IPS DF 19.7 (cell line): ENCODE measurements at places on chromosomes 3 and 15.

DNA sequence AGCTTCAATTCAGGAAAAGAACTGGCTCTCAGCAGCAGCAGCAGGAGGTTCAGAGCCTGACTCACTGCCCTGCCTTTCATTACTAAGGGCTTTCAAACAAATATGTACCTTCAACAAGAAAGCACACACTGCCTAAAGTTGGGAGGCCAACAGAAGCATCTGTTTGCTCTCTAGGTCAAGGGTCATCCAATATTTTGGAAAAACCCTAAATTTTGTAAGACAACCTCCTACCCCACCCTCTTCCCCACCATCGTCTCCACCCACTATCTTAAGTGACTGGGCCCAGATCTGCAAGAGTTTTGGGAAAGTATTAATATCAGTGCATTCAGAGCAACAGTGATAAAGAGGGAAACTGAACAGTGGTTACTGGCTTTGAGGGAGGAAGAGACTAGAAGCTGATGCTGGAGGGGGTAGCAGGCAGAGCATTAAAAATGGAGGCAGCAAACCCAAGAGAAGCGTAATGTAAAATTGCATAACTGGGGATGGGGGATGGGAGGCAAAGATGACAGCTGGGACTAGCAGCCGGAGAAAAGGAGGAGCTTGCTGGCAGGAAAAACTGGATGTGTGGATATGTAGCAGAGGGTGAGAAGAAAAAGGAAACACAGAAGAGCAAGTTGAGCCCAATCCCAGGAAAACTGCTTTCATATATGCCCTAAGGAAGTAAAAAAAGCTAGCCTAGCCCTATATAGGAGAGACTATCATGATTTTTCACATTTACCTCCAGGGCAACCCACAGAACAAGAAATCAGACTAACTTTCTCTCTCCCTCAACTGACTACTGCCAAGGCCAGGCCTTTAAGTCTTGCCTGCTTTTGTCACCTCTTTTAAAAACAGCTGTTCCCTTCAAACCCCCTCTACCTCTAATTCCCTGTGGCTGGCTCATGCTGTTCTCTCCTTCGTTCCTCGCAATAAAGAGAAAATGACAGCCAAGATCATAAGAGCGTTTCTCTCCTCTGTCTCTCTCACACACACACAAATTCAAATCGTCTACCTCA lies 31.4 kb downstream of the NPTN start:
- no peak for DNase-seq

GRCh38 chr3:141411251-141411771 lies 43.0 kb downstream of the ZBTB38 start:
- no peak for DNase-seq

GRCh38 chr15:60385620-60386552 lies 11.9 kb downstream of the ANXA2 start:
- no peak for DNase-seq

DNA sequence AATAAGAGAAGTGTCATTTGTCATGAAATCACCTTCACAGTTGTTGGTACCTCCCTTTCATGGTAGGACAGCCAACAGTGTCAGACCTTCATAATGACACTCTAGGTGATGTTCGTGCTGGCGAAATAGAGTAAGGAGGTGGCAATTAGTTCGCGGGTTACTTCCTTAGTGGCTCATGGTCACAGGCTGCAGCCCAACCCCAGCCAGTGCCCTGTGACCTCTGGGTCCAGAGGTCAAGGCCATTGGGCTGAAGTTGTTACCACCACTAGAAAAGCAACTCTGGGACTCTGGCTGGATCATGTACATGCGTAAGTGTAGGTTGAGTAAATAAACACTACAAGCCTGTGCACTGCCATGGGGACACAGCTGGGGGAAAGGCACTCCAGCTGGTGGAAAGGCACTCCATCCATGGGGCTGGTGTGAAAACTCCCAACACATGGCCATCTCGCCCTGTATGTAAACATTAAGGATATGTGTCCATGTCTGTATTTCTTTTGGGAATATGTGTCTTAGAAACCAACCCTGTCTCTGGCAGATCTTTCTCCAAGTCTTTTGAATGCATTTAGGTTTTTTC lies 106.7 kb downstream of the RYK start:
- no peak for DNase-seq

GRCh38 chr3:34352778-34353331 lies 554.4 kb downstream of the PDCD6IP start:
- no peak for DNase-seq

GRCh38 chr15:74997141-74997540 lies 1.8 kb downstream of the SCAMP5 start:
- no peak for DNase-seq

- no peak for DNase-seq
These were observed 590.3 kb upstream of the SGO1 start for GRCh38 chr3:20776286-20776685.

GRCh38 chr3:177527182-177527581 lies 329.9 kb upstream of the TBL1XR1 start:
- DNase-seq: no peak

DNA sequence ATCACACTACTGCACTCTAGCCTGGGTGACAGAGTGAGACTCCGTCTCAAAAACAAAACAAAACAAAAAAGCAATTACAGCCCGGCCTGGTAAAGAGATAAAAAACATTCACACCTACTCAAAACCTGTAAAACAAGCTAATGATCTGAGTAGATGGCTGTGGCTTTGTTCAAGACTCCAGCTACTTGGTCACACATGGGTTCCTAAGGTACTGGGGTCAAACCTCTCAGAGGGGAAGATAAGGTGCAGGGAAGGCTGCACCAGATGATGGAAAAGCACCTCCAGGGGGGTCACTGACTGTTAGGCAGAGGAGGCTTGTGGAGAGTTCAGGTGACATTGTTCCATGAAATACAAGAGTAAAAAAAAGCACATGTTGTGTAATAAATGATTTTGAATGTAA lies 450.2 kb upstream of the WNT5A start:
- DNase-seq: no peak

- DNase-seq: no peak
These were observed 32.5 kb downstream of the FNDC3B start for GRCh38 chr3:172071780-172072330.

GRCh38 chr15:100642950-100643338 lies 40.6 kb downstream of the ASB7 start:
- no peak for DNase-seq

GRCh38 chr3:112351036-112351435 lies 18.1 kb downstream of the CD200 start:
- no peak for DNase-seq

GRCh38 chr3:105811518-105812193 lies 57.2 kb downstream of the CBLB start:
- DNase-seq: no peak

GRCh38 chr15:91072161-91072560 lies 27.9 kb upstream of the SV2B start:
- no peak for DNase-seq

DNA sequence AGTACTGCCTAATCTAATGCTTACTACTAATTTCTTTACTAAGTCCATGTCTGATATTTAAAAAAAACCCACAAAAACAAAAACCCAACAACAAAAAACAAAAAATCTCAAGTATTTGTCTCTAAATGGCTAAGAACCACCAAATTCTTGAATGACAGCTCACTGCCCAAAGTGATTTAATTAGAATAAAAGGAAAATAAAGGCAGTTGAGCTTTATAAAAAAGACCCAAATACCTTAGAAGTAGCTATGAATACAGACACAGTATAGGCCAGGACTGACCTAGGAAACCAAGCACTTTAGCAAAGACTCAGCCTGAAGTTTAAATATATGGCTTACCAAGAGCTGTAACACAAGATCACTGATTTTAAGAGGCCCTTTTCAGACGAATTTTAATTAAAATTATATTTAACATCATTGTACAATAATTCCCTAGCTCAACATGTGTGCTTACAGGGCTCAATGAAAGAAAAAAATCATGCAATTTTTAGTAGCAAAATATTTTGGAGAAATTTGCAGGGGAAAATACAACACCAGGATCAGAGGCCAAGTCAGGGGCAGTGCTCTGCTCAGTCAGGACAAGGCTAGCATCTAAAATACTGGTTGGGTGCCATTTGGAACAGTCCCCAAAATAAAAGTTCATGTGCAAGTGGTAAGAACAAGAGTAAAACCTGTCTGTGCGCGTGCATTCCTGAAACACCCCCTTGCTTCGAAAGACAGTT lies 24.8 kb downstream of the UQCC5 start:
- no peak for DNase-seq

DNA sequence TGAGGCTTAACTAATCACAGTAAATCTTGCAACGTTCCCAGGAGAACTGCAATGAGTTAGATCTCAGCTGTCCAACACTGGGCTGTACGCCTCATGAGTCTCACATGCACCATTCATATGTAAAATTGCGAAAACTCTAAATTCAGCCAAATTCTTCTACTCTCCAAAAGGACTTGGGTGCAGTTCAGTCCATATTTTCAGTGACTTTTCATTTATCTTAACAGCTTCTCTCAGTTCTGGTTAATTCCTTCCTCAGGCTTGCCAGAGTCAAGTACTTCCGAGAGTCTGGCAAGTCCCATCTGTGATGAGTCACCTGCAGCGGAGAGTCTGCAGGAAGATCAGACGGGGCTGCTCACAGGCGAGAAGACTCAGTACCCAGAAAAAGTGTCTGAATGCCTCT lies 11.5 kb downstream of the CCDC80 start:
- no peak for DNase-seq

GRCh38 chr15:48945386-48945785 lies 18.3 kb downstream of the SHC4 start:
- no peak for DNase-seq

GRCh38 chr3:81871358-81872155 lies 110.1 kb upstream of the GBE1 start:
- DNase-seq: no peak

- DNase-seq: no peak
These were observed 21.2 kb downstream of the ATP11B start for GRCh38 chr3:182814419-182815062.

- DNase-seq: no peak
These were observed 36.2 kb downstream of the CHST2 start for GRCh38 chr3:143155756-143156155.

DNA sequence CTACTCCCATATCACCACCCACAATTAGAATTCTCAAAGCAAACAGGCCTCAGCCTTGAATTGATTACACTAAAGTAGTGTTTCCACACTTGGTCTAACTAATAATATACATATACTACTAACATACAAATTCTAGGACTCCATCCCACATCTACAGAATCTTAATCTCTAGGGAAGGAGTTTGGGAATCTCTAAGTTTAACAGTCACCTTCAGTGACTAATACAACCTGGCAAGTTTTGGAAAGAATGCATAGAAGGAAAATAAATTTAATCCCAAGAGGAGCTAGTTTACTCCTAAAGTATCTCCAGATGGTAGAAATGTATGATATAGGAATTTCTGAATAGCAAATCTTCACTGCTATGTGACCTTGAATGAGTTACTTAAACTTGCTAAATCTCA lies 9.1 kb downstream of the CLPX start:
- DNase-seq: no peak

- DNase-seq: no peak
These were observed 52.4 kb downstream of the POLQ start for GRCh38 chr3:121493431-121493830.

- no peak for DNase-seq
These were observed 284.7 kb upstream of the STT3B start for GRCh38 chr3:31247850-31248562.

DNA sequence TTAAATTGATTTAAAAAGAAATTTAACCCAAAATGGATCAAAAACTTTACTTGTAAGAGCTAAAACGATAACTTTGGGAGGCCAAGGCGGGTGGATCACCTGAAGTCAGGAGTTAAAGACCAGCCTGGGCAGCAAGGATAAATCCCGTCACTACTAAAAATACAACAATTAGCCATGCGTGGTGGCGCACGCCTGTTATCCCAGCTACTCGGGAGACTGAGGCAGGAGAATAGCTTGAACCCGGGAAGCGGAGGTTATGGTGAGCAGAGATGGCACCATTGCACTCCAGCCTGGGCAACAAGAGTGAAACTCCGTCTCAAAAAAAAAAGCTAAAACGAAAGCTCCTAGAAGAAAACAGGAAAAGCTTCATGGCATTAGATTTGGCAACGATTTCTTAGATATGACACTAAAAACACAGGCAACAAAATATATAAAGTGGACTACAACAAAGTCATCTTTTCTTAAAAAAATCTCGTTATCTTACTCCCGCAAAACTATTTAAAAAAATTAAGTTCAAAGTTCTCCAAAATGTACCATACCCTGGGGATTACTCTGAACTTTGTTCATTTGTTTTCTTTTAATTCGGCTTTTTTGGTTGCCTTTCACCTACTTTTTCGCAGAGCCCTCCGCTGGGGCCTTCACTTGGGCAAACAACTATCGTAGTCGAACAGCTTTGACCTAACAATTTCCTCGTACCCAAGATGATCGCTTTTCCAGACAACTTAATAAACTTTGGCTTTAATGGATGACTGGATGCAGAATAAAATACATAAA lies 2.9 kb downstream of the HDDC3 start:
- no peak for DNase-seq

DNA sequence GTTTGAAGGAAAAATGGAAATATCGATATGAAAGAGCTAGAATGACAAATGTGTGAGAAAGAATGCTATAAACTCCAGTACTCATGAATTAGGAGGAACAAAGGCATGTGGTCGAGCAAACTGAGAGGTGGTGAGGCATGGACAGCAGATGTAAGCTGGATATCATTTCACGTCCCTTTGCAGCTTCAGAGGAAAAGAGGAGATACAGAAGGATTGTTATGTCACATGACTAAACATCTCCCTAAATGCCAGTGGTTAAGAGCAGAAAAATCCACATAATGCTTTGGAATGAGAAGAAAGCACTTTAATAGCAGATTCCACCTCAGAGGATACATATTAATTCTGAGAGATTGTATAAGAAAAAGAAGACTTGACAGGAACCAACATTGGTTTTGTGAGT lies 248.7 kb downstream of the ZIC4 start:
- DNase-seq: no peak

DNA sequence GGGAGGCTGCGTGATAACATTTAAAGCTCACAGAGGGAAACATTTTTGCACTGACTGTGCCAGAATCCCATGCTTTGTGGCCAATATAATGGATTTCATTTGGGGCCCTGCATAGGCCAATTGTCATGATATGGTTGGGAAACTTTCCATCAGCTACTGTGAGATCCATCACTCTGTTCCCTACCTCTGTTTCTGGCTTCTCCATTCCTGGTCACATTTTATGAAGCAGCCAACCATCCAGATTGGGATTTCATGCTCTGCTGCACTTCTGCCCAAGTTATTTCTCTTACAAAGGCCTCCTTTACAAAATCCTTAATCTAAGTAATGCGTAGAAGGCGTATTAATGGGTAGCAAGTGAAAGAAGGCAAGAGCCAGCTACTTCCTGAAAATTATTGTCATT lies 221.1 kb downstream of the LRTM1 start:
- DNase-seq: no peak

- DNase-seq: no peak
These were observed 106.6 kb downstream of the MYH15 start for GRCh38 chr3:108403686-108404345.

GRCh38 chr15:67327312-67327711 lies 72.7 kb downstream of the IQCH start:
- DNase-seq: no peak

DNA sequence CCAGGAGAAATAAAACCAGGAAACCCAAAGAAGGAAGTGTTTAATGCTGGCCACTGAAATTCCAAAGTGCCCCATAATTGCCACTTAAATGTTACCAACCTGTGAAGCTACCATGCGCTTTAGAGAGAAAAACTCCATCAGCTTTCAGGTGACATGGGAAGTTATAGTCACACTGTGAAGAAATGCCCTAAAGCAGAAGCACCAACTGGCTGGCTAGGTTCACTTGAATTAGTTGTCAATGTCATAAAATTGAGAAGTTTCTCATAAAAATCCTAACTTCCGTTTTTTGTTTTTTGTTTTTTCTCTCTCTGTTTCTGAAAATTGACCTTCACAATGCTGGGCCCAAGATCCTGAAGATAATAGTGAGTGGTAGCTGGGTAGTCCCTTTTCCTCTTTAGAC lies 167.9 kb upstream of the CTNNB1 start:
- DNase-seq: no peak
